HL-60 (cell line): ENCODE measurements at places on chromosomes 2 and 18.

- no peak for DNase-seq
Measured at GRCh38 chr2:36559221-36559942, 38.6 kb downstream of the FEZ2 start.

- no peak for DNase-seq
Measured at GRCh38 chr2:191637182-191638078, 40.5 kb upstream of the NABP1 start.

DNA sequence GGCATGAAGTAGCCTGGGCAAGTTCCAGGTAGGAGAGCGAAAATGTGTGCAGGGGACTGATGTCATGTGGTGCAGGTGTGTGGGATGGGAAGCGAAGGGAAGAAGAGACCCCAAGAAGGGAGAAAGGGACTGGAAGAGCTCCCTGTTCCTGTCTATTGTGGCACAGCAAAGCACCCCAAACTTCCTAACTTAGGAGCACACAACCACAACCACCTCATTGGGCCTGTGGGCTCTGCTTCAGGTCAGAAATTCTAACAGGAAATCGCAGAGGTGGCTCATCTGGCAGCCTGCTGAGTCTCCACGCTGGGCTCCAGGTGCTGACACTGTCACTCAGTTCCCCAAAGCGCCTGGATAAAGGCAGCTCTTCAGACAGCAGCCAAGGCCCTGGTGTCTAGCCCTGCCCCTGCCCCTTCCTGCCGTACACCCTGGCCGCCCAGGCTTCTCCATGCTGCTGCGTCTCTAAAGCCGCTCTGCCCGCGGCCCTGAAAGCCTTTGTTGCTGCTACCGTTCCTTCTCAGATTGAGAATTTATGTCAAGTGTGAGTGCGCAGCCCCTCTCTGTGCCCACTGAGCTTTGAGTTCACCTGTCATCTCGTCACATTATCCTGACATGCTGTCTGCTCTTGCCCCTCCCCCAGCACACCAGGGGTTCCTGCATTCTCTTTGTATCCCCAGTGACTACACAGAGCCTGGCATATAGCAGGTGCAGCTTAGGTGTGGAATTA lies 140.2 kb upstream of the BCL2L11 start:
- DNase-seq, result no peak

GRCh38 chr18:24949908-24950307 lies 402.1 kb downstream of the ZNF521 start:
- no peak for DNase-seq

DNA sequence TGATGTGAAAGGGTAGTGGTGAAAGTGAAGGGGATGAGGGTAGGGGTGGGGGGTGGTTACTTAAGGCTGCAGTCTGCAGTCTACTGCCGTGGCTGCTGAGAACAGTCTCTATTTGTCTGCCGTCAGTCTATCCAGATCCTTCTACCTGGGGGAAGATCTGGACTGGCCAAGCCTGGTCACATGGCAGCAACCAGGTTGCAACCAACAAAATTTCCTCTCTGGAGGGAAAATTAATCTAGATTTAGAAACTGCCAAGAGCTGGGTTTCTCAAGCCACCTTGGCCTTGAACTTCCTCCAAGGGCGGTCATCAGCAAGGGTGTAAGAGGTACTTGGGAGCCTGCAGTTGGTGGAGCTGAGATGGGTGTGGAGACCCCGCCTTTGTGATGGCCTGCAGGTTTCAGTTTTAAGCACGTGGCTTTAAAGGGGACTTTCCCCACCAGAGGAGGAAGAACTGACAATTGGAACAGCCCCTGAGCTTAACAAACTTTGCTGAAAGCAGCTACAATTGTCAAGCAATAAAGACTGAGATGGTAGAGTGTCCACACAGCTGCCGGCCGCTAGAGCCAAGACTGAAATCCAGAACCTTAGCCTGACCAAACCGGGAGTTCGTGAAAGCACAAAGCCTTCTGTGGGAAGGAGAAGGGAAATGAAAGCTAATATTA lies 31.4 kb upstream of the KCMF1 start:
- DNase-seq, result peak; percentile 90

DNA sequence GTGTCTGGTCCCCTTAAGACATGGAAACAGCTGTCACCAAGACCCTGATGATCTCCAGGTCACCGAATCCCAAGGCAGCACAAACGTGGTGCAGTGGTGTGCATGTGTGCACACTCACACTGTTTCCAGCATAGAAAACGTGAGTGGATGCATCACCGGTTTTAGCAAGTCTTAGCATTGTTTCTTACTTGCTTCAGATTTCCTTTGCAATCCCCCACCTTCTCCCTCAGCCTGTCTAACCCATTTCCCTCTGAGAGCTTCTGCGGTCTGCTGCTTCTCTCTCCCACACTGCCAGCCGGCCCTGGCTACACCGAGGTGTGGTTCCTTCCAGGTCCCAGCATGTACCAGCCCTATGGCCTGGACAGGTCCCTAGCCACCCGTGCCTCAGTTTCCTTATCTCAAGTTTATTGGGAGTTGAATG lies 343.4 kb upstream of the HS6ST1 start:
- DNase-seq, result no peak
